ENCODE measurements at places on chromosomes 16 and 17. TPM values are rescaled to one million over a fixed set of nuclear protein-coding genes. Genes with fewer than 3 reads are reported as not detected.
A peak's percentile ranks its signal among the peaks of the same experiment; 100 is the strongest.

- no peak for DNase-seq
Measured at GRCh38 chr17:79613195-79613772, 2.4 kb upstream of the RBFOX3 start.

The GSG1L gene
- total RNA-seq, result not detected

The MAP3K14 gene
- 6.6 TPM for total RNA-seq

The ZCCHC14 gene
- 11.8 TPM for total RNA-seq

GRCh38 chr17:49908782-49909714, 59.9 kb upstream of the DLX4 start:
- DNase-seq, result no peak

DNA sequence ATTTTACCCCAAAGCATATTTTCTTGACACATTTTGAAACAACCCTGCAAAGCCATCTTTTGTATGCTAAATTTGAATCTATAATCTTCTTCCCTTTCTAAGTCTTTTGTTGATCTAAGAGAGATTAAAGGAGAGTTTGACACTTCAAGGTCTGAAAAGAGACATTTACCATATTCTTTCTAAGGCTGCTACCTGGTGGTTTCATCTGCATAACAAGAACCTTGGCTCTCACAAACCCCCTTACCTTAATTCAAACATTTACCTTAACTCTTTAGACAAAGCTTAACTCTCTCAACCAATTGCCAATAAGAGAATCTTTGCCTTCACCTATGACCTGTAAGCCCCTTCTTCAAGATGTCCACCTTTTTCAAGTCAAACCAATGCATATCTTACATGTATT, 1143.6 kb downstream of the CDH11 start:
- DNase-seq, result no peak

GRCh38 chr16:69476920-69477443, 52.6 kb downstream of the CYB5B start:
- DNase-seq, result peak; percentile 42

The SPNS2 gene
- total RNA-seq, result 110 TPM

DNA sequence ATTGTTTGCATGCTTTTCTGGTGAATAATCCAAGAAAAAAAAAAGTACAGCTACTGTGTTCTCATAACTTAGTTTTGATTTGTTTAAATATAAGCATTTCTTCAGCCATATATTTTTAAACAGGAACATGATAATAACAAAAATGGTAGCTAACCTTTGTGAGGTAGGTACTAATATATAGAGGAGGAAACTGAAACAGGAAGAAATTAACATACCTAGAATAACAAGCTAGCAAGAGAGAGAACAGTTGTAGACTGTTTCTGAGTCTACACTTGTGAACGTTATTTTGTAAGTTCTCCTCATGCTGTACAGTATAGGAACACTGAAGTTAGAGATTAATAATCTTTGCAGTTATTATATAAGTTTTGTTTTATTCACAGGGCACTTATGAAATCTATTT, 49.3 kb downstream of the NSRP1 start:
- no peak for DNase-seq

The KIF18B gene
- 22.5 TPM for total RNA-seq

DNA sequence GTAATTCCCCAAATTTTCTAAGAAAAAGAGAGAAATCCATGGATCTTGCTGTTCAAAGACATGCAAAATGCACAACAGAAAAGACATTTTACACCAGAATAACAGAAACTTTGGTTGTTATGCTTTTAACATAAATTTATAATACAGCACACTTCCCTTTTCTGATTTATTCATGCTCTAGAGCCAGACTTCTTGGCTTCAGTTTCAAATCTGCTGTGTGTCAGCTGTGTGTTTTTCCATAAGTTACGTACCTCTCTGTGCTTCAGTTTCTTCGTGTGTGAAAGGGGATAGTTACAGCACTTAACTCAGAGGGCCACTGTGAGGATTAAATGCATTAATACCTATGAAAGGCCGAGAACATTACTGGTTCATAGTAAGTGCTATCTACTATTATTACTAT, 6.8 kb upstream of the CCL3L1 start:
- no peak for DNase-seq

The PLEKHM1 gene
- total RNA-seq, result 15.9 TPM

- DNase-seq, result no peak
Measured at GRCh38 chr16:48395375-48395774, 10.2 kb upstream of the SIAH1 start.
